ENCODE measurements at places on chromosomes 12 and 14.

GRCh38 chr12:9364224-9365176 lies 156.3 kb upstream of the PZP start:
- DNase-seq, result no peak

DNA sequence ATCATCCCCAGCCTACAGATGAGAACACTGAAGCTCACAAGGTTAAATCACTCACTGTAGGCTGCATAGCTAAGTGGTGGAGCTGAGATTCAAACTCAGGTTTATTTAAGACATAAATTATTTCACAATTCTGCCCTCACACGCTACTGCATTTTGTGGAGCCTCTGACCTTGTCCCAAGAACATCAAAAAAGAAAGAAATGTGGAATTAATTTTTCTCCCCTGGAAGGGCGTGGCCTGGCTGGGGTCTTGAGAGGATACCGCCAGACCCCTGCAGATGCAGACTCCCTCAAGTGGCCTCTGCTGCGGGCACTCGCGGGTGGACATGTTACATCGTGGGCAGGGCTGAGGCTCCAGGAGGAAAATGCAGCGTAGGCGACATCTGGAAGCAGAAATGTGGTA lies 40.6 kb downstream of the LTBP2 start:
- no peak for DNase-seq

DNA sequence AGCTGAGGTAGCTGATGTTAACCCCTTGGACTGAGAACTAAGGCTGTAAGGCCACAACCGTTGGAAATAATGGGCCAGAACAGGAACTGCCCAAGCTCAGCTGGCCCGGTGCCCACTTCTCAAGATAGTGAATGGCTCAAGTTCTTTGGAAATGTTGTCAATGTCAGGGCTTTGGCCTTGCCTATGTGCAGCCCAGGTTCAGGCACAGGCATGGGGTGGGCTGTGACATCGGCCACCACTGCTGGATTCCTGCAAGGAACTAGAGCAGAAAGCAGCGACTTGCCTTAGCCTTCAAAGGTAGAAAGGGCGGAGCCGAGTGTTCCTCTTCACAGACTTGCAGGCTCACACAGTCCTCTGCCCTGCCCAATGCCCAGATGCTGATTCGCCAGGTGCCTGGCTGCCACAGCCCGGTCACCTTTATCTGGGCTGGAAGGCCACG lies 291.2 kb downstream of the ZFP36L1 start:
- DNase-seq, result no peak

DNA sequence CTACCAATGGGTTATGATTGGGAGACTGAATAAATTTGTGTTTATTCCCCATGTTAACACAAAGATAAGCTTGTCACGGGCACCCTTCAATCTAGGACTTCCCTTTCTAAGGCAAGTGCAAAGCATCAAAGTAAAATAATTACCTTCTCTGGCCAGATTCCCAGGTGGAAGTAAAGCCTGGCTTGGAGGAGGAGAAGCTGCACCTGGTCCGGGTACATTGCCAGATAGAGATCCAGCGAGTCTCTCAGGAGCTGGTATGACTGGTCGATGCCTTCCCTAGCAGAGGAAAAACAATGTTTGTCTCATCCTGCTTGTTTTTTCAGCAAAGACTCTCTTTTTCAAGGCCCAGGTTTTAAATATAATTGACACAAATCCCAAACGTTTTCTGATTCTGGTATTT lies 24.9 kb downstream of the FBXO21 start:
- no peak for DNase-seq

DNA sequence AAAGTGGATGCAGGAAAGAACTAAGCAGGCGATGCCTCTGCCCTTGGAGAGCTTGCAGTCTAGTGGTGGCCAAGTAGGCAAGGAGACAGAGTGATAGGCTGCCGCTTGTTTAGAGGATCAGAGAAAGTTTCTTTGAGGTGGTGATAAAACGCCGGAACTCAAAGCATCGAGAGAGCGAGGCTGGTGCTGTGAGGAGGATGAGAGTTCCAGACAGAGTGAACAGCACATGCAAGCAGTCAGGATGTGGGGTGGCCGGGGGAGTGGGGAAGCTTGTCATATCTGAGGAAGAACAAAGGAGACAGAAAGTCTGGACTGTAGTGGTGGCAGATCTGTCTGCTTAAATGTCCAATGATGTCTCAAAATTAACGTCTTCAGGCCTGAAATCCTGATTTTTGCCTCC lies 319.7 kb downstream of the SNAPC1 start:
- no peak for DNase-seq

DNA sequence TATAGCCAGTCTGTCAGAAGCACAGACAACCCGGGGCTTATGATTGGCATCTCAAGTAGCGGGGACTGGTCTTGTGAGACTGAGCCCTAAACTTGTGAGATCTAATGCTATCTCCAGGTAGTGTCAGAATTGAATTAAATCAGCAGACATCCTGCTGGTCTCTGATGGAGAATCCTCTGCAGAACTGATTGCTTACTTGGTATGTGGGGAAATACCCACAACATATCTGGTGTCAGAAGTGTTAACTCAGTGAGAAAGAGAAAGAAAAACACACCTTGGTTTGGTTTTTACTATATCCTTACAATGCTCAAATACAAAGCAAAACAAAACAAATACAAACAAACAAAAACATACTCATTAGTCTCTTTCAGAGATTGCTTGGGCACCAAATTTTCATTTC lies 10.0 kb downstream of the SEL1L start:
- no peak for DNase-seq

GRCh38 chr12:40622246-40622838 lies 69.9 kb upstream of the CNTN1 start:
- peak; percentile 23 for DNase-seq

- DNase-seq, result no peak
Observed at GRCh38 chr12:6364044-6364374, 11.4 kb downstream of the SCNN1A start.

GRCh38 chr14:99955826-99956455 lies 109.3 kb upstream of the EVL start:
- DNase-seq, result no peak

GRCh38 chr12:22348208-22348607 lies 13.7 kb upstream of the ST8SIA1 start:
- DNase-seq, result no peak

DNA sequence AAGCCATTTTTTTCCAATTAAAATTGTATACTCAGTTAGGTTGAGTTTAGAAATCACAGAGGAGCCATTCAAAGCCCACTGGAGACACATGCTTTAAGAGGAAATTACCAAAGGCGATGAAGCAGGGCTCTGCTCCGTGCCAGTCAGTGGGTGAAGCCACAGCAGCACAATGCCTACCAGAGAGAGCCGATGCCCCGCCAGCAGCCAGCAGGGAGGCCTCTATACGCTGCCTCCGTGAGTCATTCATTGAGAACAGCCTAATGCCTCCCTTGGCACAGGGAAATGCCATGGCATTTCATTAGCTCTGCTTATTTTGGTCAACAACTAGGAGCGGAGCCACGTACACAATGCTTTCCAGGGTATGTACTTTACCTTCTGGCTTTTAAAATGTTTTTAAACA lies 197.8 kb upstream of the FRMD6 start:
- DNase-seq, result no peak

GRCh38 chr14:100341301-100342031 lies 18.3 kb downstream of the SLC25A47 start:
- DNase-seq, result peak; percentile 45

DNA sequence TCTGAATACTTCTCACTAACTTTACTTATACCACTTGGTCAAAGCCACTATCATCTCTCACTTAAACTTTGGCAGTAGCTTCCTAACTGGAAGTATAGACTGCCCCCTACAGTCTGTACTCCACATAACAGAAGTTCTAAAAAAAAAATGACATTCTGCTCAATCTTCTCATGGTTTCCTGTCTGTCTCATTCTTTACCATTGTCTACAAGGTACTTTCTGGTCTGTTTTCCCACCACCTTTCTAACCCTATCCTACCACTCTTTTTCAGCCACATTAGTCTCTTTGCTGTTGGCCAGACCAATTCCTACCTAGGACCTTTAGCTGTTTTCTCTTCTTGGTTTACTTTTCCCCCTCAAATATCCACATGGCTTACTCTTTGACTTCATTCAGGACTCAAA lies 14.7 kb downstream of the CPSF6 start:
- peak; percentile 44 for DNase-seq

DNA sequence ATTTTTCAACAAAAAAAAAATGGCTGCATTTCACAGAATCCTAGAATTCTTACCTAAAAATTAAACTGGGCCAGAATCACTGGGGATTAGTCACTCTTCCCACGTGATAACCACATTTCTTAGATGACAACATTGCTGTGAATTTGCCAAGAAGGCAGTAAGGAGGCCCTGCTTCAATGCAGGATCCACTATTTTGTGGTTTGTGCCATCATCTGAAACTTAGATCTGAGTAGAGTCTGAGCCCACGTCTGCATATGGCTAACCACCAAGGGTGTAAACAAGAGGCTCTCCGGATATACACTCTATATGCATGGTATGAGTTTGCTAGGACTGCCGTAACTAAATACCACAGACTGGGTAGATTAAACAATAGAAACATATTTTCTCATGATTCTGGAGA lies 24.4 kb upstream of the TBX5 start:
- no peak for DNase-seq

- DNase-seq, result no peak
Observed at GRCh38 chr12:110613071-110613770, 708 bp upstream of the TCTN1 start.

- no peak for DNase-seq
Observed at GRCh38 chr14:84375235-84375634, 1154.7 kb upstream of the FLRT2 start.

GRCh38 chr12:109393437-109394345 lies 46.0 kb downstream of the MYO1H start:
- peak; percentile 39 for DNase-seq

GRCh38 chr14:95021588-95021987 lies 135.7 kb downstream of the DICER1 start:
- DNase-seq, result no peak

DNA sequence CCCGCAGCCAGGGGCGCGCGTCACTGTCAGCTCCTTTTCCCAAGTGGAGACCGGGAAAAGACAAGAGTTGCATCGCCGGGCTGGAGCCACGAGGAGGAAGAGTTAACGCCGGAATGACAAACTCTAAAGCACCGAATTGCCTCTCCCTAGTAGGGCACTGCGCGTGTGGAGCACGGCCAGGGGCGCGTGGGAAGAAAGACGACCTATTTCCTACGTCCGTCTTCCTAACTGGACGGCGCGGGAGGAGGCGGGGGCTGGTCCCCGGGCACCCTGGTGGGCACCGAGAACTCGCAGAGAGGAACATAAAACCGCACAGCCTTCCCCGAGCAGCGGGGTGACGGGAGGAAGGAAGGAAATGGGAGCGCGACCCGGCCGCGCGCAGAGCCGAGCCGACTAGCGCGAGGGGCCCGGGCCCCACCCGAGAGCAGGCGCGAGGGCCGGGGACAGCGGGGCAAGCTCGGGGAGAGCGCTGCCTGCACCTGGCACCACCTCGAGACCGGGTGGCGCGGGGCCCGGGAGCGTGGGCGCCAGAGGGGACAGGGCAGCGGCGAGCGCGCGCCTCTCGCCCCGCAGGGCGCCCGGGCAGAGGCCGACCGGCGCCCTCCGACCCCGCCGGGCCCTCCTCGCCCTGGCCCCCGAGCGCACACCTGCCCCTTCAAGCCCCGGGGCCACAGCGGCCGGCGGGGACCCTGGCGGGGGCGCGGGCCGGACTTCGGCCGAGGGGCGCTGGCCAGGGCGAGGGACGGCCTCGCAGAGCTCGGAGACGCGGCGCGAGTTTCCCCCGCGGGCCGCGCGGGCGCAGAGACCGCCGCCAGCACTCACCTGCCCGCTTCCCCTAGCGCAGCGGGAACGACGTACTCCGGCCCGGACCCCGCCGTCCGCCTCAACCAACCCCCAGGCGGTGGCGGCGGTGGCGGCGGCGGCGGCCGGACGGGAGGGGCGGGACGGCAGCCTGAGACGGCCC lies at the start of gene SETD3:
Gene SETD3 (minus strand): TSS at position 954 of the 964 bp plus-strand sequence. CDS start 15,054 bp downstream, outside the sequence.
- peak; percentile 34 for DNase-seq

GRCh38 chr12:48352157-48352760 lies 1.5 kb upstream of the ZNF641 start:
- no peak for DNase-seq

DNA sequence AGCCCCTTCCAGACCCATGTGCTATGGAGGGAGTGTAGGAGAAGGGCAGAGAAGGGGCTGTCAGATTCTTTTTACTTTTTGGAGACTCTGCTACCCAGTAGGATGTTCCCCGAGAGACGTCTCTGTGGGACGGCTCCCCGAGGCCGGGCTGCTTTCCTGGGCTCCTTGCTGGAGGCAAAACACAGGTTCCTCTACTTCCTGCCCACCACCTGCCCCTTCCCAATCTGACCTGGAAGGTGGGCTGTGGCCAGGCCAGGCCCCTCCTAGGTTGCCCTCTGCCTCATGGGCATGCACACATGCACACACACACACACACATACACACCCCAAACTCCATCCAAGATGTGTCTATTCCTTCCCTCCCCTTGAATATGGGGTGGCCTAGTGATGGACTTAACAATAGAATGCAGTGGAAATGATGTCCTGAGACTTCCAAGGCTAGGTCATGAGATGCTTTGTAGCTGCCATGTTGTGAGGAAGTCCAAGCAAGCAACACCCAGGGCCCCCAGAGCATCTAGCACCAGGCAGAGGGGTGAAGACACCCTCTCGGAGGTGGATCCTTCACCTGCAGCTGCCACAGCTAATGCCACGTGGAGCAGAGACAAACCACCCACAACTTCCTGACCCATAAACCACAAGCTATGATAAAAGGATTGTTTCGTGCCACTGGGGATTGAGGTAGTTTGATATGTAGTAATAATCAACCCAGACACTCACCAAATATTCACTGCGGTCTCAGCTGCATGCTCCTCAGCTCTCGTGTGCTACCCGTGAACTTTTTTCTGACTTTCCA lies 1.6 kb upstream of the ASB2 start:
- DNase-seq, result no peak

DNA sequence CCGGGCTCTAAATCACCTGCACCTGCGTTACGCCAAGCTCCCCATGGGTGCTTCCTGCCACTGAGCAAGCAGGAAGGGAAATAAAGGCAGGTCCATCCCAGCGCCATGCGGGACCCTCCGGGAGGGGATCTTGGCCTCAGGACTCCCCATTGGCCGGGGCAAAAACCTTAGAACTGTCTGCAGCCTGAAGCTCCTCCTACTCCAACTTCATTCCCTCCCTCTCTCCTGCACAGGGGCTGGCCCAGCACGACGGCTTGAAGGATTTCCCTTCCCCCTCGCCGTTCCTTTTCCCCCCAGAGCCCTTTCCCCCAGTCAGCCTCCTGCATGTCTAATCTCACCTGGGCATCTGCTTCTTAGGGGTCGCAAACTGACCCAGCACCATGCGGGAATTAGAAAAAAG lies 137.2 kb upstream of the NCOR2 start:
- no peak for DNase-seq

- no peak for DNase-seq
Observed at GRCh38 chr12:3319723-3320492, 171.1 kb upstream of the PRMT8 start.

GRCh38 chr12:12582193-12582881 lies 19.7 kb upstream of the DUSP16 start:
- DNase-seq, result no peak

GRCh38 chr12:118136559-118137003 lies 657 bp downstream of the PEBP1 start:
- DNase-seq, result peak; percentile 44

GRCh38 chr14:52048641-52049204 lies 20.1 kb downstream of the NID2 start:
- DNase-seq, result no peak

GRCh38 chr14:101001311-101002069 lies 98.0 kb upstream of the RTL1 start:
- no peak for DNase-seq

GRCh38 chr12:91332302-91332701 lies 149.7 kb upstream of the DCN start:
- no peak for DNase-seq

All from putamen (tissue), 1 donor.